Thoracic aorta (tissue), 2 donors: ENCODE measurements at places on chromosomes 12 and 14. TPM values are rescaled to one million over a fixed set of nuclear protein-coding genes. Genes with fewer than 3 reads are reported as not detected.

GRCh38 chr14:23307687-23308644 is 1.3 kb downstream of the BCL2L2 start:
- peak overlapping the region; percentile 82 for H3K4me3 ChIP-seq
- H3K4me1 ChIP-seq, result peaks cover 22% of the 10 kb centered on the region
- no peaks in the 10 kb centered on the region for H3K27me3 ChIP-seq
- H3K27ac ChIP-seq, result peak overlapping the region; percentile 86

PPM1H gene
- 10.3 TPM for total RNA-seq

FGF6 gene
- total RNA-seq, result not detected

GRCh38 chr12:87953256-87953860 is 75.8 kb downstream of the C12orf50 start:
- no peak overlapping the region for H3K4me3 ChIP-seq
- H3K4me1 ChIP-seq, result no peaks in the 10 kb centered on the region
- no peak overlapping the region for H3K27ac ChIP-seq
- no peaks in the 10 kb centered on the region for H3K36me3 ChIP-seq
- no peak for DNase-seq
- H3K27me3 ChIP-seq, result no peaks in the 10 kb centered on the region

GRCh38 chr12:2256915-2257314 is 204.1 kb downstream of the CACNA1C start:
- H3K27ac ChIP-seq, result no peak overlapping the region
- no peak overlapping the region for H3K4me3 ChIP-seq
- H3K27me3 ChIP-seq, result no peaks in the 10 kb centered on the region
- DNase-seq, result no peak
- peaks cover 38% of the 10 kb centered on the region for H3K4me1 ChIP-seq
- no peaks in the 10 kb centered on the region for H3K36me3 ChIP-seq

NOVA1 gene
- total RNA-seq, result 11.0 TPM

PMCH gene
- not detected for total RNA-seq

CCDC38 gene
- not detected for total RNA-seq

LDHB gene
- total RNA-seq, result 89.6 TPM

GRCh38 chr14:54105406-54105805 is 148.8 kb upstream of the BMP4 start:
- no peak overlapping the region for H3K27ac ChIP-seq
- peaks cover 34% of the 10 kb centered on the region for H3K4me1 ChIP-seq
- no peak overlapping the region for H3K4me3 ChIP-seq
- no peak for DNase-seq
- H3K36me3 ChIP-seq, result no peaks in the 10 kb centered on the region

TBK1 gene
- total RNA-seq, result 26.3 TPM

DNA sequence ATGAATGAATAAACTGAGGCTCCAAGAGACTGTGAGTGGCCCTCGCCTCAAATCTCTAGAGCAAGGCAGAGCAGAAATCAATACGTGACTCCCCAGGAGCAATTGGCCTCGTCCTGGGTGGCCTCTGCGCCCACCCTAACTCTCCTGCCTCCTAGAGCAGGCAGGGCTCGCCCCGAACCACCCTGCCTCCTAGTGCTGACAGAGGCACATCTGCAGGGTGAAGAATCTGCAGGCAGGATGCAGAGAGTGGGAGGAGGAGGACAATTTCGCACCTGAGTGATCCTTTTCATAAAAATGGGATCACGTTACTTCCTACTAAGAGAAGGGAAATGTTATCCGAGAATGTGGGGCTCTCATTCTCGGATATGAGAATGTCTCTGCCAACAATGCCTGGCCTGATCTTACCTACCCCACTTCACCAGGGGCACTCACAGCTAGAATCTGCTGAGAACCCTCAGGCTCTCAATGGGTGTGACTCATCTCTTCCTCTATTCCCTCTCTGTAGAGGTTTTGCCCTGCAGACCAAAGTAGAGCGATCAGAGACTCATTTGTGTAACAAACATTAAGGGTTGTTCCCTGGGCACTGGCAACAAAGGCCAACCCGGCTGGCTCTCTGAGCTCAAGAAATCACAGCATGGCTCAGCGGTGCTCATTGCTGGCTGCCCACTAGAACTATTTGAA is 61.7 kb upstream of the BCL2L14 start:
- H3K4me1 ChIP-seq, result no peaks in the 10 kb centered on the region
- H3K27ac ChIP-seq, result no peak overlapping the region
- no peaks in the 10 kb centered on the region for H3K27me3 ChIP-seq

MGST1 gene
- total RNA-seq, result 51.1 TPM

DNA sequence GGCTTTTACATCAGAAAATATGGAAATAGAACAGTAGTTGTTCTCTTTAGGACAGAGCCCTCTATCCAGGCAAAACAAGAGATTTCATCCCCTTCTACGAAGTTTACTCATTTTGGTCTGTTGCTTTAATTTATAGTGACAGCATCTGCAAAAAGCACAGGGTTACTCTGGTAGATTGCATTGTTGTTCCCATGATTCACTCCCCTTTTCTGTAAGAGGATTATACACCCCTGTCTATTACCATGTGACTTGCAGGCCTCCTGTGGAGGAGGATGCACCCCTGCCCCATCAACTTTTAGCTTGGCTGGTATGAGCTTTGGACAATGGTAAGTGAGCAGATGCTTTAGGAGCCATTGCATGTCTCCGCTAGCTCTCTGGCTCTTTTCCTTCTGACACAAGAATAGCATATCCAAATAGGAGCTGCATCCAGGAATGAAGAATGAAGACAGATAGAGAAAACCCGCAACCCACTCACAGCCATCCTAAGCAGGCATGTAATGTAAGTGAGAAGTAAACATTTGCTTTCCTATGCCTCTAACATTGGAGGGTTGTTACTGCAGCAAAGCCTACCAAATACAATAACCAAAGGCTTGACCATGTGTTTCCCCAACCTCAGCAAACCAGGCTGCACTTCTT is 304.2 kb downstream of the AKAP6 start:
- no peaks in the 10 kb centered on the region for H3K36me3 ChIP-seq
- no peak overlapping the region for H3K4me3 ChIP-seq
- no peaks in the 10 kb centered on the region for H3K27me3 ChIP-seq
- H3K4me1 ChIP-seq, result peaks cover 4% of the 10 kb centered on the region
- no peak overlapping the region for H3K27ac ChIP-seq

ERH gene
- 55.5 TPM for total RNA-seq

DNA sequence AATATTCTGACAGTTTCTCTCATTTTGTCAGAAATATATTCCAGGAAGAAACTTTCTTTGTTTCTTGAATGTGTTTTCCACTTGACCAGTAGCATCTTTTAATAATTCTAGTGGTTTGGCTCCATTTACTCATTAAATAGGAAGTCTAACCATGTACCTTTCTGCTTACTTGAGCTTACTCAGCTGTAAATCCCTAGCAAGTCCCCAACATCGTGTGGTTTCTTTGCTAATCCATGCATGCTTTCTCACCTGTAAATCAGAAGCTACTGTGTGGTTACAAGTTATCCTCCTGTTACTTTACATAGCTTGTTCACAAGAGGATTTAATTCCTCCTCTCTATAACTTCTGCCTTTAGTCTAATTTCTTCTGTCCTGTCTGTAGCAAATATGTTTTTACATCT is 227.7 kb downstream of the FSCB start:
- H3K27ac ChIP-seq, result no peak overlapping the region
- H3K27me3 ChIP-seq, result no peaks in the 10 kb centered on the region
- no peak for DNase-seq
- H3K4me3 ChIP-seq, result no peak overlapping the region
- H3K36me3 ChIP-seq, result no peaks in the 10 kb centered on the region

FGD6 gene
- total RNA-seq, result 8.4 TPM

GLT8D2 gene
- total RNA-seq, result 30.4 TPM

DNA sequence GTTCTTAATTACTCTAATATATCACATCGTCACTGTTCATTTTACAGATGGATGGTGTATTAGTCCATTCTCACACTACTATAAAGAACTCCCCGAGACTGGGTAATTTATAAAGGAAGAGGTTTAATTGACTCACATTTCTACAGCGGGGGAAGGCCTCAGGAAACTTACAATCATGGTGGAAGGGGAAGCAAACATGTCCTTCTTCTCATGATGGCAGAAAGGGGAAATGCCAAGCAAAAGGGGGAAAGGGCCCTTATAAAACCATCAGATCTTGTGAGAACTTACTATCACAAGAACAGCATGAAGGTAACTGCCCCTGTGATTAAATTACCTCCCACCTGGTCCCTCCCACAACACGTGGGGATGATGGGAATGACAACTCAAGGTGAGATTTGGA is 6.5 kb downstream of the TMBIM4 start:
- H3K4me1 ChIP-seq, result peaks cover 27% of the 10 kb centered on the region
- H3K27me3 ChIP-seq, result no peaks in the 10 kb centered on the region
- no peak for DNase-seq
- H3K4me3 ChIP-seq, result no peak overlapping the region
- H3K36me3 ChIP-seq, result no peaks in the 10 kb centered on the region

GRCh38 chr14:103209054-103209453 is 85.8 kb downstream of the TNFAIP2 start:
- no peak overlapping the region for H3K27ac ChIP-seq
- no peak overlapping the region for H3K4me3 ChIP-seq
- no peaks in the 10 kb centered on the region for H3K4me1 ChIP-seq
- no peak for DNase-seq

TROAP gene
- total RNA-seq, result 0.27 TPM

RNFT2 gene
- total RNA-seq, result 1.1 TPM

DNA sequence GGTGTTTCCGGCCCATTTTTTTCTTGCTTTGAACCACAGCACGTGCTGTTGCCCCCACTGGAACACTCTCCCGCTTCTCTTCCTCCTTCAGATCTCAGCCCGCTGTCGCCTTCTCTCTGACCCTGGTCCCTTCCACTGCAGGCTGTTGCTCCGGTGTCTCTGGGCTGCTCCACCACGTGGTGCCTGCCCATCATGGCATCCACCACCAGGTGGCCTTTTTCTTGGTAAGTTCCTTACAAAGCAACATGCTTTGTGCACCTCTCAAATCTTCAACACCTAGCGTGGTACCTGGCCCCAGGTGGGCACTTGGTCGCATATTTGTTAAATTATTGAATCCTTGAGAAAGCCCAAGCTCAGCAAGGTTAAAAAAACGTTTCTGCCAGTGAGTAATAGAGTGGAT is 19.1 kb downstream of the TUNAR start:
- no peak overlapping the region for H3K4me3 ChIP-seq
- DNase-seq, result no peak
- H3K4me1 ChIP-seq, result no peaks in the 10 kb centered on the region
- H3K36me3 ChIP-seq, result no peaks in the 10 kb centered on the region
- no peak overlapping the region for H3K27ac ChIP-seq
- no peaks in the 10 kb centered on the region for H3K27me3 ChIP-seq

- peaks cover 3% of the 10 kb centered on the region for H3K4me1 ChIP-seq
- DNase-seq, result no peak
- H3K36me3 ChIP-seq, result no peaks in the 10 kb centered on the region
- no peak overlapping the region for H3K4me3 ChIP-seq
Measured at GRCh38 chr12:20194171-20194570, 174.2 kb upstream of the PDE3A start.

DNA sequence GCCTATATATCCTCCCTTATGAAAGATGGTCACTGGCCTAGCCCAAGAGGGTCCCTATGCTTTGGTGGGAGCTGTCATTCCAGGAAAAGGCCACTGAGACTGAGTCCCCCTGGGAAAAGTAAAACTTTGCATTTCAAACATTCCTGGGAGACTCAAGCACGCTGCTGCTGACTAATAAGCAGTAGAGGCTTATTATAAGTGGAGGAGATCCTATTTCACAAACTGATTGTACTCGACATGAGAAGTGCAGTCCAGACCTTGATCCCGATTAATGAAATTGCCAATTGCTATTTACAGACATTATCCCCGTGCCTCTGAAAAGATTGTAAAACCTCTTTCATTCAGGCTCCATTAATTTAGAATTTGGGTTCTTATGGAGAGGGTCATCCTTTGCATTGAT is 96.6 kb downstream of the EMP1 start:
- no peaks in the 10 kb centered on the region for H3K4me1 ChIP-seq
- no peaks in the 10 kb centered on the region for H3K36me3 ChIP-seq
- H3K27me3 ChIP-seq, result no peaks in the 10 kb centered on the region
- no peak overlapping the region for H3K27ac ChIP-seq

- H3K27me3 ChIP-seq, result no peaks in the 10 kb centered on the region
- peak overlapping the region; percentile 94 for H3K27ac ChIP-seq
- no peak for DNase-seq
- H3K4me1 ChIP-seq, result peaks cover 18% of the 10 kb centered on the region
Measured at GRCh38 chr12:123363390-123363739, 1.3 kb downstream of the SBNO1 start.

DNA sequence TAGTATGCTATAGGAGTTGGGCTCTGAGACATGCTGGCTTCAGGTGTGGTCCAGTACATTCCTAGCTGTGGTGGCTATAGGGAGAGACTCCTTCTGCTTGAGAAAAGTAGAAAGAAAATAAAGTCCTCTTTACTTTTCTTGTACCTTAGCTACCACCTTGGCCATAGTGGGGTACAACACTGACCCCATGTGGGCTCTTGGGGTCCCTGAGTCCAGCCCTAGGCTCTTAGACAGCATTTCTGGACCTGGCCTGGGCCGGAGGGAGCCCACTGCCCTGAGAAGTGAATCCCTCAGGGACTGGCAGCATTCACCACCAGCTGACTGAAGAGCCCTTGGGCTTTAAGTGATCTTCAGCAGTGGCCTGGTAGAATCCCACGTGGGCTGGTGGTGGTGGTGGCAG is 143.1 kb downstream of the SYT10 start:
- H3K27me3 ChIP-seq, result no peaks in the 10 kb centered on the region
- no peaks in the 10 kb centered on the region for H3K4me1 ChIP-seq
- no peak overlapping the region for H3K4me3 ChIP-seq
- DNase-seq, result no peak

OR6C65 gene
- total RNA-seq, result not detected

GRCh38 chr14:51807356-51807755 is 53.1 kb upstream of the GNG2 start:
- no peak for DNase-seq
- H3K4me1 ChIP-seq, result no peaks in the 10 kb centered on the region
- H3K27ac ChIP-seq, result no peak overlapping the region
- H3K36me3 ChIP-seq, result no peaks in the 10 kb centered on the region
- no peak overlapping the region for H3K4me3 ChIP-seq

LMNTD1 gene
- total RNA-seq, result not detected

NKX2-1 gene
- not detected for total RNA-seq

GRCh38 chr12:71312768-71313403 is 126.7 kb upstream of the LGR5 start:
- no peak for DNase-seq
- no peaks in the 10 kb centered on the region for H3K36me3 ChIP-seq
- no peak overlapping the region for H3K27ac ChIP-seq
- H3K4me1 ChIP-seq, result no peaks in the 10 kb centered on the region

- H3K4me3 ChIP-seq, result no peak overlapping the region
- no peaks in the 10 kb centered on the region for H3K27me3 ChIP-seq
- DNase-seq, result no peak
- H3K27ac ChIP-seq, result no peak overlapping the region
- H3K36me3 ChIP-seq, result no peaks in the 10 kb centered on the region
Measured at GRCh38 chr12:43098071-43098470, 453.9 kb downstream of the ADAMTS20 start.

PPP1R36 gene
- not detected for total RNA-seq

GRCh38 chr14:86575141-86575540 is 1045.2 kb downstream of the FLRT2 start:
- H3K4me3 ChIP-seq, result no peak overlapping the region
- H3K36me3 ChIP-seq, result no peaks in the 10 kb centered on the region
- no peaks in the 10 kb centered on the region for H3K27me3 ChIP-seq

DNA sequence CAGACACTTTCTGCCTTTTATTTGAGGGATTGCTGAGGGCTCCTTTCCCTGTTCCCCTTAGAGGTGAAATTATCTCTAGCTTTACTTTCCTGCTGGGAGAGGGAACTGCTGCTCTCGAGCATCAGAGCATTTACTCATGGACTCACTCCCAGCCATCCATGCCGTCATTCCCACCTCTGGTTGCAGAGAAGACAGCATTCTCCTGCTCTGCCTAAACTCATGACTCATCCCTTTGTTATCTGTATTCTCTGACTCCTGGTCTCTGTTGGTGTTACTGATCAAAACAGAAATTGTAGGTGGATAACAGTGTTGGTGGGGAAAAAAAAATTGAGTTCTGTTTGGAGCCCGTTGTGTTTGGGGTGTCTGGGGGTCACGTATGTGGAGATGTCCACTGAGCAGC is 159.3 kb downstream of the TTC8 start:
- H3K4me3 ChIP-seq, result no peak overlapping the region
- H3K4me1 ChIP-seq, result no peaks in the 10 kb centered on the region
- H3K27ac ChIP-seq, result no peak overlapping the region
- no peaks in the 10 kb centered on the region for H3K36me3 ChIP-seq
